CD4-positive, alpha-beta T cell treated with Interleukin-15 for 1 hour (primary cell): ENCODE measurements at places on chromosomes 3 and 15.

DNA sequence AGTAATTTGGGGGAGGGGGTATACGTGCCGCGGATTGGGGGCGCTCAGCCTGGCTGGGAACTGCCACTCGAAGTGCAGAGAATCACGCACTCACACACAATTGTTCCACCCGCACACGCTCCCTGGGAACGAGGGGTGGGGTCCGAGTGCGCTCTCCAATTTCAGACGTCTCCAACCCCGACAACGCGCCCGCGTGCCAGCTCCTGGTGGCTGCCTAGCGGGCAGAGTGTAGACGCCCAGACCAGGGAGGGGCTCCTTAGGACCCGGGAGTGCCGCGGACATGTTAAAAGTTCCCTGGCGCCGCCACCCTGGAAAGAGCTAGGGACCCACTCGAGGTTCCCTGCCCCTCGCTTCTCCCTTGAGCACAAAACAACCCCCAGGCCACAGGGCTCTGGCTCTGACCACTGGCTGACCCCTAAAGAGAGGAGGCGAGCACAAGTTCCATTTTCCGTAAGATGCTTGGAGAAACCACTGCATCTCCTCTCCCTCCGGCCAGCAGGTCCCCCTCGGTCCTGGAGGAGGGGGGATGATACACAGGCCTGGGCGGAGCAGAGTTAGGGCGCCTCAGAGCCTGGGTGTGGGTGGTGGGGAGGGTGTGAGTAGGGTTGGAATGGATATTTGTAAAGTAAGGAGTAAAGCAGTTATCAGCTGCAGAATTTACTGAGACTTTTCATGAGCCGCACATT is 894 bp upstream of the ANKRD63 start:
- DNase-seq: no peak

DNA sequence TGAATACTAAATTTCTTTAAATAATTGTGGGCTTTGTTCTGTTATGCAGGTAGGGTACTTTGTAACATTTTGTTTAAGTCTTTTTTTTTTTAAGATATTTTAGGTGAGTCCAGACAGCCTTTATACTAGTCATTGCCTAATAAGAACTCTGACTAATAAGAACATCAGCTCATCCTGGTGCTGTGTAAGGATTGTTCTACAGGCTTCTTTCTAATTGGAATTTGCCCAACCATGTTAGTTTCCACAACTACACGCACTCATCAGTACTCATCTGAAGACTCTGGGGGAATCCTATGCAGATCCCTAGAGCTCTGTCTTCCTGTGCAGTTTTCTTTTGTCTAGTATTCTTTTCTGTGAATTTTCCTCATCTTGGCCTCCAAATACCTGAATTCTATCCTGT is 741.8 kb downstream of the IGSF11 start:
- DNase-seq: no peak

DNA sequence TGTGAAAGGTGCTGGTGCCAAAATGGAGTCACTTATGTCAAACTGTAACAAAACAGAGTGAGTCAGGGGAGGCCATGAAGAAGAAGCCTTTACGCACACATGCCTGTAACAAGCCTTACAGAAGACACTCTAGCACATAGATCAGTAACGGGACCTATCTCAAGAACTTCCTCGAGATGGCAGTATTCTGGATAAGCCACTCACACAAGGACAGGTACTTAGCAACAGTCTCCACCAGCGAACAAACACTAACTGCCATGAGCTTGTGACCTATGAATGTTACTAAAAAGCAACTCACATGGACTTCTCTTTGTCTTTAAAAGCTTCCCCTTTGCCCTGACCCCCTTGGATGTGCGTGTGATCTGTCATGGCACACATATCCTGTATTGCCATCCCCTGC is 235.1 kb downstream of the CD47 start:
- DNase-seq: no peak

DNA sequence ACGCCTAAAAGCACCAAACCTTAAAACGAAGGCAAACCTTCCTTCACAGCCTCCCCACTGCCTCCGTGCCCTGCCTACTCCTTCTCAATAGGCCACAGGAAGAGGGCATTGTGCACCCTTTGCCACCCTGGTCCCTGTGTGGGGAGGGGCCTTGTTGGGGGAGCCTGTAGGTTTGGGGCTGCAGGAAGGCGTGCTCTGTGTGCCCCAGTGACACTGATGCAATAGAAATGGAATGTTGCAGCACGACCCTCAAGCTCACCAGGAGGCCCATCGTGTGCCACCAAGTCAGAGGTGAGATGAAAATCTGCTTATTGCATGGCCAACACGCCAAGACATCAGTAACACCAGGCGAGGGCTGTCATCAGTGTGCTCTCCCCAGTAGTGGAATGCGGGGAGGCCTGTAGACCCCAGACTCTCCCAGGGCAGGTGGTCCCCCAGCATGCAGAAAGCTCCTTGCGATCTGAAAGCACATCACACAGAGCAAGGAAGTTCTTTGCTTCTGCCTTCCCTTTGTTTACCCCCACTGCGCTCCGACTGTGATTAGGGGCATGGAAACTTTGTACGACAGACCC is 86.2 kb downstream of the ASB7 start:
- DNase-seq: no peak

DNA sequence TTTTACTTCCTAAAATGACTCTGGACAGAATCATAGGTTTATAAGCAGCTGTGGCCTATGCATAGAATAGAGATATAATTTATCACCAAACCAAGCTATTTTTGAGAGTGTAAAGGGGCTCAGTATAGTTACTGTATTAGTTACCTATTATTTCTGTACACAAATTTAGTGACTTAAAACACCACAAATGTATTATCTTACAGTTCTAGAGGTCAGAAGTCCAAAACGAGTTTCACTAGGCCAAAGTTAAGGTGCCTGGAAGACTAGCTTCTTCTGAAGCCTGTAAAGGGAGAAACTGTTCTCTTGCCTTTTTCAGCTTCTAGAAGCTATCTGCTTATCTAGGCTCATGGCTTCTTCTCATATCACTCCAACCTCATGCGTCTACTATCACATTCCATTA is 30.1 kb downstream of the CCDC54 start:
- no peak for DNase-seq

DNA sequence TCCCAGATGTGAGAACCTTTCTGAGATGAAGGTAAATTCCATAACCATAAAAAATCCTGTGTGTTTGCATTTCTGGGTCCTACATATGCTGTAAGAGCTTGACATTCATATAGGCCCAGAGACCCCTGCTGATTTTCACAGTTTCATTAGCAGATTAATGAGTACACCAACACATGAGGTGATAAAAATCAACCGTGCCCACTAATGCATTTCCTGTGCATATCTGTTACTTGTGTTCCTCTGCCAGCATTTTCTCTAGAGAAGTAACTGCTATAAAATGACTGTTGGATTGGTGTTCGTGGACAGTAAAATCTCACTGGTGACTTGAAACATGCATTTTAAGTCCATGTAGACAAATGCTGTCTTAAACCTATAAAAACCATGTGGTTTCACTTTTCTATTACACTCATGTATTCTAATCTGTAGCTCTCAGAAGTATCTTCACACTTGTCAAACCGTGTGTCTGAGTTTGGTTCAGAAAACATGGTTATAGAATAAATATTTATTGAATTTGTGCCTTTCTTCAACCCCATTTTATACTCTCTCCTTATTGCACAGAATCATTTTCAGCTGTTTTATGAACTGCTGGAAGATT is 14.6 kb downstream of the MAP2K5 start:
- DNase-seq: no peak

DNA sequence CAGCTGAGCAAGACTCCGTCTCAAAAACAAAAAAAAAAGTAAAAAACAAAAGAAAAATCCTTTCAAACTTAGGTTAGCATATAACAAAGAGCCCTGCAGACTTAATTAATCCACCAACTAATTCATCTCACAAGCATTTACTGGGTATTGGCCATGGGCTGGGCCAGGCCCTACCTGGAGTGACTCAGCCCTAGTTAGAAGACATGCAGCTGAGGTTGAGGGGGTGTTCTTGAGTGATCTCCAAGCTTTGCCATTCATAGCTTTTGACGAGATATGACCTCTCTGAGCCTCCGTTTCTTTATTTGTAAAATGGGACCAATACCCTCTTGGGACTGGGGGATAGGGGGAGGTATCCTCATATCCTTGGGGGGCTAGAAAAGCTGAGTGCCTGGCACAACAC is 7.8 kb downstream of the FBXL22 start:
- no peak for DNase-seq

DNA sequence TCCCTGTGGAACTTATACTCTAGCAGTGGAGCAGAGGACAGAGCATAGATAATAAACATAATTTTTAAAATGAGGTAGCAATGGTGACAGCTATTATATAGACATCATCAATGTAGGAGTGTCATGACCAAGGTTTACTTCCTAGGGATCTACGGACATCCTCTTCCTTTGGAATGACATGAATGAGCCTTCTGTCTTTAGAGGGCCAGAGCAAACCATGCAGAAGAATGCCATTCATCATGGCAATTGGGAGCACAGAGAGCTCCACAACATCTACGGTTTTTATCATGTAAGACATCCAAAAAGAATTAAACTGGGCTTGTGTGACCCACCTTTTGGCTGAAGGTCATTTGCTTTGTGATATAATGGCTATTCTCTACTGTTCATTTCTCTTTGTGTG is 30.1 kb upstream of the CAPN3 start:
- no peak for DNase-seq

DNA sequence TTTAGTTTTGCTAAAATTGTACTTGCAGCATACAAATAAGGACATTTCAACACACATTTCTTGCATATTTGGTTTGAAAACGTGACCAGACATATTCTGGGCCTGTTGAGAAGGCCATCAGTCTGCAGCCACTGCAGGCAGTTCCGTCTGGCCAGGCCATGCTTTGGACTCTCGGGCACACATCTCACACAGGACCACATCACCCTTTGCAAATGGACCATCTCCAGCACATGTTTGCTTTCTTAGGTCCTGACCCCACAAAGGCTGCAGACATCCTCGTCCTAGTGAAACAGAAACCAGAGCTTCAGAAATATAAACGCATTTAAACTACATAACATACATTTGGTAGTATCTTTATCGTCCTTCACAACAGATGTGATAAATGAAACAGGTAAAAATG is 24.1 kb downstream of the GABRA5 start:
- no peak for DNase-seq

DNA sequence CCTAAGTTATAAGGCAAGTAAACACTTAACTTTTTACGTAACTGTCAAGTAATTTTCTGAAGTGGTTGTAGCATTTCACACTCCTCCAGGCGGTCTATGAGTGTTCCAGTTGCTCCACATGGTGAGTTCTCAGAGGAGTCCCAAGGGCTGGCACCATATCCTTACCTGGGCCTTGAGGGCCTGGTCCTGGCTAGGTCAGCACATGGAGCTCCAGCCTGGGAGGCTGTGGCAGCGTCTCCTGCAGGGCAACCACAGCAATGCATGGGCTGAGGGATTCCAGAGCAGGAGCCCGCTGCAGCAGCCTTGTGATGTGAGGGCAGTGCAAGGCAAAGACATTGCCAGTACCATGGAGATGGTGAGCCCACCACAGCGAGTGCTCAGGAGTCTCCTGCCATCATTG is 32.2 kb upstream of the LYZL4 start:
- DNase-seq: no peak

DNA sequence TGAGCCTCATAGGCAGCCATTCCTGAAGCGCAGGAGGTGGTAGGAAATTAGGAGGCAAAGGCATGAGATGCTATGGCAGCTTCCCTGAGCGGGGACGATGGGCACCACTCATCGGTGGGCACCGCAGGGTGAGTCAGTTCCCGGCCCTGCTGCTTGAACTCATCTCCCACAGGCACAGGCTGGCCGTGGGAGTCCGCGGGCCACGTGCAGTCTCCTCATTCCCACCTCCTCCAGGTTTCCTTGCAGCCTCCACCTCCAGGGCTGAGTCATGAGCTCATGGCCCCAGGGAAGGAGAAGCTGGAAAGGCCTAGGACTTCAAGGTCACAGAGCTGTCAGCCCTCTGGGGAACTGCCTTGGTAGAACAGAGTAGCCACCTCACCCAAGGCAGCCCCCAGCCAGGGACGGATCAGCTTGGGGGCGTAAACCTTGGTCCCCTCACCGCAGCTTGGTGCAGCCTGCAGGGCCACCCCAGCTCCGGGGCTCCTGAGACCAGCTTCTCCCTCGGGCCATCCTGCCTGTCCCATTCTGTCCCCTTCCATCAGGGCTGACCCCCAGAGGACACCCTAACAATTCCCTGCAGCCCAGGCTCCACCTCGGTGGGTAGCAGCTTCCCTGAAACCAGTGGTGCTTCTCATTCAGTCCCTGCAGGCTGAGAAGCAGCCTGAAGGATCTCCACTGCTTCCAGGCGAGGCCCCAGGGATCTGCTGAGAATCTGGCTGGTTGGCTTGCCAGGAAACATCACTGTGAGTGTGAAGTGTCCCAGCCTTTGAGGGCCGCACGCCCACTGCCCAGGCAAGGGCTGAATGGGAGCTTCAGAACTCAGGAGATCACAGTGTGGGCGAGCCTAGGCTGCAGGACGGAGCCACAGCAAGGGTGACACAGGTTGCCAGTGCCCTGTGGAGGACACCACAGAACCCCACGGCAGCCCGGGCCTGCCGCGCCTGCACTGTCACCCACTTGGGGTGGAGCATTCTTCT is 150.7 kb upstream of the MEF2A start:
- no peak for DNase-seq

DNA sequence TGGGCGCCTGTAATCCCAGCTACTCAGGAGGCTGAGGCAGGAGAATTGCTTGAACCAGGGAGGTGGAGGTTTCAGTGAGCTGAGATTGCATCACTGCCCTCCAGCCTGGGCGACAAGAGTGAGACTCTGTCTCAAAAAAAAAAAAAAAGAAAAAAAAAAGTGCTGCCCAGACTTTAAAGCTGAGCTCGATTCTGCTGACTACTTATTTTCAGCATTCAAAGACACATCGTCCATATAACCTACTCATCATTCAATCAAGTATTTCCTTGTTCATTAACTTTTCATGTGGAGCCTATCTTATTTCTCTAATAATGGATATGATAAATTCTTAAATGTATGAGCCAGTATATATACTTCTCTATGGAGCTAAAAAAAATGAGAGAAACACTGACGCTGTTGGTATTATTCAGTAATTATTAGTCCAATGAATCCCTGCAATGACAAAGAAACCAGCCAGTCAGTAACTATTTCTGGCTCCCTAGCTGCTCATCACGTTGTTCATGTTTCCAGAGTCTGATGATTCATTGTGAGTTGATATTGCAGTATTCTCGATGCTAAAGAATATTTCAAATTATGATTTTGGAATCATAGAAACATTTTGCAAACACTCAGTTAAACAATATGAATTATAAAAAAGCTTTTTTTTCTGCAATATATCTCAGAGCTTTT is 111.9 kb downstream of the RAP2B start:
- DNase-seq: no peak

GRCh38 chr3:22634433-22634832 is 568.7 kb upstream of the UBE2E2 start:
- no peak for DNase-seq

DNA sequence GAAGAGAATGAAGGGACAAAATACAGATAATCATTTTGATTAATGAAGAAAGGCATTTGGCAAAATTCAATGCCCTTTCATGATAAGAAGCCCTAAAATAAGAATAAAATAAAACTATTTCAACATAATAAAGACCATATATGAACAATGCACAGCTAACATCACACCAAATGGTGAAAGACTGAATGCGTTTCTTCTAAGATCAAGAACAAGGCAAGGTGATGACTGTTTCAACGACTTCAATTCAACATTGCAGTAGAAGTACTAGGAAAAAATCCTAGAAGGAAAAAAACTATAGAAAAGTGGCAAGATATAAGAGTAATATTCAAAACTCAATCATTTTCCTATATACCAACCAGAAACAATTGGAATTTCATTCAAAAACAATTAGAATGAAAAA is 280.1 kb upstream of the GRM7 start:
- DNase-seq: no peak

GRCh38 chr15:45631776-45632175 is 3.1 kb upstream of the SQOR start:
- no peak for DNase-seq
